Kasumi-1 (cell line): ENCODE measurements at places on chromosomes 16 and 17.

- peak; percentile 93 for DNase-seq
Observed at GRCh38 chr16:75385507-75386152, 47.7 kb downstream of the CFDP1 start.

DNA sequence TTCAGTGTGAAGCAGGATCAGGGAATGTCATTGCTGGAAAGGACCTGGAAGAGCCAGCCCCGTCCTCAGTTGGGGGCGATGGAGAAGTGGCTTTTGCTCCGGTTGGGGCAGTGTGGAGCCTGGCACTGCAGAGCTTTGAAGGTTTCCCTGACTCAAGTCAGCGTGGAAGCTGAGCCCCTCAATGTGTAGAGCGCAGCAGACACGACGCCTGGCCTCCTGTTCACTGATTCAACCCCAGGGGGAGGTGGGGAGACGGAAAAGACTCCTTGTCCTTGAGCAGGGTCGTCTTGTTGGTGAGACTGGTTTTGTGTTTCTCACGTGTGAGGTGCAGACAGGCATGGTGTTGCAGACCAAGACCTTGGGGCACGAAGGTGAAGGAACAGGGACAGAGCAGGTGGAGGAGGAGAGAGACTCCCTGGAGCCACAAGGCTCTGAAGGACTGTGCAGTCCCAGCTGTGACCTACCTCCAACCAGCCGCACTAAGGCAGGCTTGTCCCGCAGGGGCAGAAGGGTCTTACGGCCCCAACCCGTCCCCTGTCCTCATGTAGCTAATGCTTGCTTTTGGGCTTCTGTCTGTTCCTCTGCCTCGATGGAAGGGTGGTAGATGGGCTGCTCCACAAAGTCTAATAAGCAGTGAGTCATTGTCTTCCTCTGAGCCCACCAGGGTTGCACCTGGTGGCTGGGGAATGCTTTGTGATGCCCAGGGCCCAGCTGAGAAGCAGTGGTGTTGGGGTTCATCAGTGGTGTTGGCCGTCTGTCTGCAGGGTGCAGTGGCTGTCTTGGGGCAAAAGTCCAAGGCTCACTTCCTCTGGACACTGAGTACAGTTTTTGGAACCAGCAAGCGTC lies 47.8 kb downstream of the MPRIP start:
- no peak for DNase-seq

DNA sequence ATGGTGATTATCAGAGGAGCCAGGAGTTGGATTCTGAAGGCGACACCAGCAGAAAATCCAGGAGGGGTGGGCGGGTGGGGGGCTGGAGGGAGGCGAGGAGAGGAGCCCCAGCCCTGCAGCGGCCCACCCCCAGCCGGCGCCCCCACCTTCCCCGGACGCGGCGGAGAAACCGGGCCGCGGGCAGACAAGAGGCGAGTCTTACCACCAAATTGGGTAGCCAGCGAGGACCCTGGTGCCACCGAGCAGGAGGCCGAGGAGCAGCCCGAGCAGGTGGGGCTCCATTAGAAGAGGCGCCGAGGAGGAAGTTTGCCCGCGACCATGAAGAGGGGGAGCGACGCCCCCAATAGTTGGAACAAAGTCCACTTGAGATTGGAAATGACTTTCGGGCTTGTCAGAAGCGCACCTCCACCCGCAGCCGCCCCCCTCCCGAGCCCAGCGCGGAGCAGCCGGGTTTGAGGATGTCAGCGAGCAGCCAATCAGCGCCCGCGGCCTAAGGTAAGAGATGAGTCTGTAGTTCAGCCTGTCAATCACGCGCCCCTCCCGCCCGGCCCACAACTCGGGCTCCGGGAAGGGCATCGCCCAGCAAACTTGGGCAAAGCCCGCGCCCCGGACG lies at the start of gene WNT3:
WNT3 (minus strand) TSS at position 377 of the 613 bp plus-strand sequence; CDS start at position 282, 95 bp downstream.
- no peak for DNase-seq

DNA sequence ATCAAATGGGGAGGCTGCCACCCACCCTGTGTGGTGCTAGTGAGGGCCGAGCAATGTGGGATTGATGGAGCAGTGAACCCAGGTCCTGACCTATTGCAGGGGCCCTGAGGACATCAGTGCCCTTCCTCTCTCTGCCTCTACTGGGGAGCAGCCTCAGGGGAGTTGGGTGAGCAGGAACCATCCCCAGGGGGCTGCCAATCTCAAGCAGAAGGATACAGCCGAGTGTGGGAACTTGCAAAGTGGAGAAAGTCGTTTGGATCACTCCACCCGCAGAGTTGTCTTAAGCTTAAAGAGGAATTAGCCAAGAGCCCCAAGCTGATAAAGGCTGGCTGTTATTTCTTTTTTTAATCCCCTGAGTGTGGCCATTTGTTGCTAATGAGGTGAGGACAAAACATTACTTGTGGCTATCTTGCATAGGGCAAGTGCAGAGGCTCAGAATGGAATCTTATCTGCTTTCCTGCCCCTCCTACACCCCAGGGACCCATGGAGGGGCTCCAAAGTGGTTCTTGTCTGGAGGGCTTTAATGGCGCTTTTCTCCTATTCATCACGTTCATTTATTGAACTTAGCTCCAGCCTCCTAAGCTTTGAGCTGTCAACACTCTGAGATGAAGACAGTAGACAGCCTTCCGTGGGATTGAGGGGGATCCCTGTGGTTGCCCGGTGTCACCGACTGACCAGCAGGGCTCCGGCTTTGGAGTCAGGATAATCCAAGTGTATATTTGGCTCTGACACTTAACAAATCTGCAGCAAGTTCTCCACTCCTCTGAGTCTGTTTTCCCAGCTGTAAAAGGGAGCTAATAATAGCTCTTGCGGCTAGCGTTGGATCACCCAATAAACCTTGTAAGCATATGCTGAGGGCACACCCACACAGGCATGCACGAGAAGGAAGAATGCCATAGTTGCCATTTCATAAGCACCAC lies 45.1 kb downstream of the MYH11 start:
- DNase-seq = peak; percentile 42

GRCh38 chr17:2634361-2634960 lies 41.0 kb downstream of the PAFAH1B1 start:
- DNase-seq = no peak

GRCh38 chr16:1453316-1453715 lies 9.0 kb upstream of the CCDC154 start:
- DNase-seq = no peak

GRCh38 chr16:68276223-68276622 lies 11.9 kb downstream of the SLC7A6 start:
- no peak for DNase-seq

DNA sequence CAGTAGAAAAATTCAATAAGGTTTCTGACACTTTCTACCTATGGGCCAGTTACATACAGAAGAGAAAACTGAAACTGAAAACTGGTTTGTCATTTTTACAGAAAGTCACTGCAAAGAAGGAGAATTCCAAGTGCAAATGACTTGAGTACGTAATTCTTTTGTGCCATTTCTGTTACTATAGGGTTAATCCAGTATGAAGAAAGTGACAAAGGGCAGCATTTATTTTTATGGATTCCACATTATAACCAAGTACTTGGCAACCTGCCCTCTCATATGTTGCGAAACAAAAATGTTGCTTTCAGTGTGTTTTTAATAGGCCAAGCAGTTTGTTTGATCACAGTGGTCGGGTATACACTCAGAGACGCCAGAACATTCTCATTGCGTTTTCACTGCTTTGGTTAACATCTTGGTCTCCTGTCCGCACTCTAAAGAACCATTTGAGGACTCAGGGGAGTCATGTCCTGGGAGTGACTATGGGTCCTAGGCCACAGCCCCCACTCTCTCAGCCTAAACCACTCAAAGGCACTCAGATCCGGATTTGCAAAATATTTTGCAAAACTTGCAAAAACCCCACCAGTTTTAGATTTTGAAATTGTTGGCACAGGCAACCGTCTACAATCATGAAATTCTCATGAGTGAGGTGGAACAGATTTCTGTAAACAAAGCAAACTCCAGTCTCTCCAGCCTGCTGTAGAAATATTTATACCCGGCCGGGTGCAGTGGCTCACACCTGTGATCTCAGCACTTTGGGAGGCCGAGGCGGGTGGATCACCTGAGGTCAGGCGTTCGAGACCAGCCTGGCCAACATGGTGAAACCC lies 15.4 kb upstream of the HELZ start:
- peak; percentile 86 for DNase-seq

DNA sequence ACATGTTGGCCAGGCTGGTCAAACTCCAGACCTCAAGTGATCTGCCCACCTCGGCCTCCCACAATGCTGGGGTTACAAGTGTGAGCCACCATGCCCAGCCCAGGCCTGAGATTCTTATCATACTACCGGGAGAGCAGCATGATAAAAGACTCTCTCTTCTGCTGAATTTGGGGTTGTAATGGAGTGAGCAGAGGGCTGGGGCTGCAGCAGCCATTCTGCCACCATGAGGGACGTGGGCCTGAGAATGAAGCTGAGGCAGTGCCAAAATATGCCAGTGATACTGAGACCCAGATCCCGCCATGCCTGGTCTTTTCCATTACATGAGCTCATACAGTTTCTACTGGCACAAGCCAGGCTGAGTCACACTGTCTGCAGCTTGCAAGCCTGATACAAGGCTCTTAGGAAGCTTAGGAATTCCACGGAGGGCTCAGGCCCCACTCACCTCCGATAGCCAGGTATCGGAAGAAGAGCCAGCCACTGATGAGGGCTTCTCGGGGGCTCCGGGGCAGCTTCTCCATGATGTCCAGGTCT lies 19.6 kb upstream of the P2RX1 start:
- DNase-seq = no peak

- no peak for DNase-seq
Observed at GRCh38 chr17:80909635-80910034, 82.0 kb upstream of the CHMP6 start.

DNA sequence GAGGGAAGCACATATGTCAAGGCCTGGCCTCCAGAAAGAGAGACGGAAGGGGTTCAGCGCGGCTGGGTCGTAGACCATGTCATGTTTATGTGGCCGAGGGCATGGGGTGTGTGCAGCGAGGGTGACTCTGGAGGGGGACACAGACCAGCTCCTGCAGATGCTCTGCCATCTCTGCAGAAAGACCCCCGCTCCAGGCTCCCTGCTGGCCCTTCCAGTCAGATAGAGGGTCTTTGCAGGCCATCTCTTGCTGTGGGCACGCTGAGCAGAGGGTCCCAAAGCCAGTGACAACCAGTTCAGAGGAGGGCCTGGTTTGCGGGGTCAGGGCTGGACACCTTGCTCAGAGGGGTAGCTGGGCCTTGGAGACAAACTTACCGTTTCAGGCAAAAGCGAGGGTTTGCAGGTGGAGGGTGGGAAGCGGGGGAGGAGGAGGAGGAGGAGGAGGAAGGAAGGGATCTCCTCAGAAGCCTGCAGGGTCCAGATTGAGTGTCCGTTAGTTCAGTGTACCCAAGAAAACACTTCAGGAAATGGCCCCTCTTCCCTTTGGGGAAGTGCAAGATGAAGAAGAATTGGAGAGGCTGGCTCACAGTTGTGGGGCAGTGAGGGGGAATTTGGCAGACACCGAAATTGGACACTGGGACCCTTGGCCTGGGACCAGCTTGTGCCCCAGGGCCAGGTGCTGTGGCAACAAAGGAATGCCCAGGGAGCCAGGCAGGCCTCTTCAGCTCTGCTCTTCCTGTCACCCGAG lies 102.8 kb downstream of the CMIP start:
- peak; percentile 62 for DNase-seq

- DNase-seq = no peak
Observed at GRCh38 chr17:6420173-6420641, 14.7 kb downstream of the AIPL1 start.

GRCh38 chr17:42564815-42565522 lies 1.9 kb upstream of the MLX start:
- no peak for DNase-seq

DNA sequence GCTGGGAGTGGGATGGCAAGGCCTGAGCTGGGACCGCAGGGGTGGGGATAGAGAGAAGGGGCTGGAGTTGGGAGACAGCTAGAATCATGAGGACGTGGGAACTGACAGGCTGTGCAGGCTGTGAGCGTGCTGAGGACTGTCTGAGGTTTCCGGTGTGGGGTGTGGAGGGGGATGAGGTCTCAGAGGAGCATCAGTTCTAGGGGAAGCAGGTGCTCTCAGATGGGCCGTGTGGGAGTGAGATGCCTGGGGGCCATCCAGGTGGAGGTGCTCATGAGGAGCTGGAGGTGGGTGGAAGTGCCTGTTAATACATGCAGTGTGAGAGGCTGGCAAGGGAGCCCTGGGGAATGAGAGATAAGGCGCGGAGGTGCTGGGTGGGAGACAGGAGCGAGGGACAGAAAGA lies 27.2 kb downstream of the HASPIN start:
- DNase-seq = peak; percentile 42

DNA sequence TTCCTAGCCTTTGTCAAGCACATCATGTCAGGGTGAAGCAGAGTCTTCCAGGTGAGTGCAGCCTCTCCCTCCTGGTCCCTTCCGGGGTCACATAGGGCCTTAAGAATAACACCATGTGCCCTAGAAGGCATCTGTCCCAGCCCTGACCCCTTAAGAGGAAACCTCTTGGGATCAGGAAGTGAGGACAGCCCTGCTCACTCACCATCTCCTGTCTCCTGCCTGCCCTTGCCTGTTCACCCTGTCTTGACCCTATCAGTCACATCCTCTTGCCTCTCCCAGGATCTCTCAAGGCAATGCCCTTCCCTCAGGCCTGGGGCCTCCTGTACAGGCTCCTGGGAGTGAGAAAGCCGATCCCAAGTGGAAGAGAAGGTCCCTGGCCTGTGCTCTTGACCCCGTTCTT lies 13.9 kb downstream of the MYL4 start:
- DNase-seq = no peak

DNA sequence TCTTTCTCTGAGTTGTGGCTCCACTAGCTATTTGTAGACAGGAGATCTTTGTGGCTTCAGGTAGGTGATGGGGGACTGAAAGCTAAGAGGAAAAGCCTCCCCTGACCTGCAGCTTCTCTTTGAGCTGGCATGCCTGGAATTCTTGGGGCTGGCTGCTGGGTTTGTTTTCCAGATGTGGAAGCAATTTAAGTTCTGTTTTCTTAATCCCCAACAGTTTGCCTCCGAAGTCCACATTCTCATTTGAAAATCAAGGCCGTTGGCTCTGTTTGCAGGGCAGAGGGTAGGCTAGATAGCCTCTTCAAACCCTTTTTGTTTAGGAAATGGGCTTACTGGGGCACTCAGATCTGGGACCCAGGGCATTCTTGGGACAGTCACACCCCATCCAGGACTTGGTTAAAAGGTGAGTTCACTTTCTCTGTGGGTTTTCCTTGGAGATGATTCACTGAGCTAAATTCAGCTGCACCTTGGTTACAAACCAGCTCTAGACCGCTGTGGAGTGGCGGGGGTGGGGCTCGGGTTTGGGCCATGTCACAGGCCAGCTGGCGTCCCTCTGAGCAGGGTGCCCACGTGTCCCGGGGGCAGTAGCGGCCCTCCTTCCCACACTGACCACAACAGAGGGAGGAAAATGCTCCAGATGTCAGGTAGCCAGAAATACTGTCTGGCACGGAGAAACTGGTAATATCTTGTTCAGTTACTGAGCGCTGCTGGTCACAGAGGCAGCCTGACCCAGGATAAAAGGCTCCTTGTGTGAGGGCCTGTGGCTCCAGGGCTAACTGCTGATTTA lies 108.5 kb downstream of the RAB11FIP4 start:
- DNase-seq = no peak

- DNase-seq = no peak
Observed at GRCh38 chr16:8773537-8773936, 23.9 kb downstream of the TMEM186 start.

GRCh38 chr16:68893710-68894705 lies 50.7 kb downstream of the TANGO6 start:
- DNase-seq = peak; percentile 52

DNA sequence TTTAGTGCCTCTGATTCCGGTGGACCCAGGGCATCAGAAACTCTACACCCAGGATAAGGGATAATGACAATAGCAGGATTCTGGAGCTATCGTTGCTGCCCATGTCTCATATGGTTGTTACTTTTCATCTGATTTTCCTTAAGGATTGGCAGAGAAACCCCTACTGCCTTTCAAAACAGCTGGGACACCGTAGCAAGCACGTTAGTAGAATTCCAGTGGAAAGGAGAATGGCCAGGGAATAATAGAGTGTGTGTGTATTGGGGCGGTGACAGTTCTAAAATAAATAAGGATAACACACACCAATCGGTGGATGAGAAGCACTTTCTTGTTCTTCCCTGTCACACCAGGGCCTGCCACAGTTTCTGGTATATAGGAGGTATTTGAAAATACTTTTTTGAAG lies 251.8 kb downstream of the HAPSTR1 start:
- no peak for DNase-seq
